ENCODE measurements at places on chromosomes 12 and 14. TPM values are rescaled to one million over a fixed set of nuclear protein-coding genes. Genes with fewer than 3 reads are reported as not detected.
A peak's percentile ranks its signal among the peaks of the same experiment; 100 is the strongest.

- no peak overlapping the region for H3K27ac ChIP-seq
- H3K4me3 ChIP-seq: no peak overlapping the region
- H3K4me1 ChIP-seq: no peaks in the 10 kb centered on the region
- no peaks in the 10 kb centered on the region for H3K27me3 ChIP-seq
- DNase-seq: no peak
- no peaks in the 10 kb centered on the region for H3K36me3 ChIP-seq
Observed at GRCh38 chr12:23611320-23611719, 338.1 kb downstream of the SOX5 start.

GRCh38 chr14:89164168-89165073 is 252.6 kb downstream of the FOXN3 start:
- no peaks in the 10 kb centered on the region for H3K27me3 ChIP-seq
- DNase-seq: no peak
- H3K27ac ChIP-seq: no peak overlapping the region
- no peaks in the 10 kb centered on the region for H3K36me3 ChIP-seq

GRCh38 chr12:44091948-44092606 is 256.2 kb downstream of the TMEM117 start:
- no peaks in the 10 kb centered on the region for H3K36me3 ChIP-seq
- no peaks in the 10 kb centered on the region for H3K27me3 ChIP-seq
- no peak for DNase-seq
- no peak overlapping the region for H3K27ac ChIP-seq

GRCh38 chr14:95141684-95142083 is 15.6 kb downstream of the DICER1 start:
- no peak for DNase-seq
- no peak overlapping the region for H3K4me3 ChIP-seq
- H3K27me3 ChIP-seq: no peaks in the 10 kb centered on the region
- peaks cover 11% of the 10 kb centered on the region for H3K4me1 ChIP-seq
- no peak overlapping the region for H3K27ac ChIP-seq

DNA sequence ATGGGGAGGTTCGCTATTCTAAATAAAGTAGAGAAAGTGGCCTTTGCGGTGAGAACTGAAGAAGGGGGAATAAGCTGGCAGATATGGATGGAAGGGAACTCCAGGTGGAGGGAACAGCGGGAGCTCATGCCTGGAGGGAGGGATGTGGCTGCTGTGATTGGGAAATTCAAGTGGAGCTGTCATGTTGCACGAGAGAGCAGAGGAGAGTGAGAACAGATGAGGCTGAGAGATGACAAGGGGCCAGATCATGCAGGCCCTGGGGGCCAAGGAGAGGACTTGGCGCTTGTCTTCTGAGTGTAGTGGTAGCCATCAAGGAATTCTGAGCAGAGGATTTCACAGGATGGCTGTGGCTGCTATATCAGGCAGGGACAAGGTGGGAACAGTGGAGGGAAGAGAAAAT is 35.0 kb downstream of the TGFB3 start:
- no peaks in the 10 kb centered on the region for H3K4me1 ChIP-seq
- H3K27ac ChIP-seq: no peak overlapping the region
- H3K36me3 ChIP-seq: no peaks in the 10 kb centered on the region
- H3K4me3 ChIP-seq: no peak overlapping the region
- no peak for DNase-seq

DNA sequence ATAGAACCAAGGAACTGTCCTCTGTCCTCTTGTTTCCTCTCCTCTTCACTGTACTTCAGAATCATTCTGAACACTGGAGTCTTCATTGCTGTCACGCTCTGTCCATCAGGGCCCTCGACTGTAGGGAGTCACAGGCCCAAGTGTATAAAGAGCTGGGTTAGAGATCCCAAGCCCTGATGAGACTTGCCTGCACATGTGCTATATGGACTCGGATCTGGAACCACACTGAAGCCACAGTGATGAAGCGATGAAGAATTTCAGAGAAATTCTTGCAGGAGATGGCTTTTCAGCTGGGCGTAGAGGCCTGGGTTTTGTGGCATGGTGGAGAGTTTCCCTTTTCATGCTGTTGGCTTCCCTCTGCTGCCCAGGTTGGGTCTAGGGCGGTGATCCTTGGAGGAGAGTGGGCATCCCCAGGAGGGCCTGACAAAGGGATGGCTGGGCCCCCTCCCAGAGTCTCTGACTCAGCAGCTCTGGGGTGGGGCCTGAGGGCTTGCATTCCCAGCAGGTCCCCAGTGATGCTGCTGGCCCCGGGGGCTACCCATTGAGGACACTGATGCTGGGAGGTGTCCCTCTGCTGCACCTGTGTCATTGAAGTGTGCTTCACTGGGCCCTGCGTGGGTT is 39.6 kb upstream of the YY1 start:
- H3K27ac ChIP-seq: no peak overlapping the region
- no peaks in the 10 kb centered on the region for H3K27me3 ChIP-seq
- no peak overlapping the region for H3K4me3 ChIP-seq
- DNase-seq: no peak
- no peaks in the 10 kb centered on the region for H3K36me3 ChIP-seq

DNA sequence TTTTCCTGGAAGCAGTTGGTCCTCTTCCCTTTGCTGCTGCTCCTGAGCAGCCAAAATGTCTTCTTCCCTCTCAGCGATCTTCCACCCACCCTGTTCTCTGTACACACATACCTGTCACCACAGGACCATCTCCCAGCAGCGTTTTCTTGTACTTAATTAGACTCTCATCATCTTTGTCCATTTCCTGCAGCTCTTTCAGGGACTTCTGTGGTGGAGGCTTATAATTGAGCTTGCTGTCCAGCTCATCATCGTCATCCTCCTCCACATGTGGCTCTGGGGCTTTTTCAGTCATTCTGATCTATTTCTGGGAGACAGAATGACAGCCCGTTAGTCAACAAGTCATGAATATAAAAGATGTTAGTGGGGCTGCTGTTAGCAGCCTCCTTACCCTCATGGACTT is 11.0 kb downstream of the ARHGDIB start:
- no peaks in the 10 kb centered on the region for H3K36me3 ChIP-seq
- H3K27ac ChIP-seq: no peak overlapping the region
- DNase-seq: no peak
- no peak overlapping the region for H3K4me3 ChIP-seq
- no peaks in the 10 kb centered on the region for H3K4me1 ChIP-seq

- no peak overlapping the region for H3K27ac ChIP-seq
- no peak for DNase-seq
- no peaks in the 10 kb centered on the region for H3K4me1 ChIP-seq
- H3K27me3 ChIP-seq: no peaks in the 10 kb centered on the region
Observed at GRCh38 chr14:98685725-98686124, 586.3 kb downstream of the BCL11B start.

DNA sequence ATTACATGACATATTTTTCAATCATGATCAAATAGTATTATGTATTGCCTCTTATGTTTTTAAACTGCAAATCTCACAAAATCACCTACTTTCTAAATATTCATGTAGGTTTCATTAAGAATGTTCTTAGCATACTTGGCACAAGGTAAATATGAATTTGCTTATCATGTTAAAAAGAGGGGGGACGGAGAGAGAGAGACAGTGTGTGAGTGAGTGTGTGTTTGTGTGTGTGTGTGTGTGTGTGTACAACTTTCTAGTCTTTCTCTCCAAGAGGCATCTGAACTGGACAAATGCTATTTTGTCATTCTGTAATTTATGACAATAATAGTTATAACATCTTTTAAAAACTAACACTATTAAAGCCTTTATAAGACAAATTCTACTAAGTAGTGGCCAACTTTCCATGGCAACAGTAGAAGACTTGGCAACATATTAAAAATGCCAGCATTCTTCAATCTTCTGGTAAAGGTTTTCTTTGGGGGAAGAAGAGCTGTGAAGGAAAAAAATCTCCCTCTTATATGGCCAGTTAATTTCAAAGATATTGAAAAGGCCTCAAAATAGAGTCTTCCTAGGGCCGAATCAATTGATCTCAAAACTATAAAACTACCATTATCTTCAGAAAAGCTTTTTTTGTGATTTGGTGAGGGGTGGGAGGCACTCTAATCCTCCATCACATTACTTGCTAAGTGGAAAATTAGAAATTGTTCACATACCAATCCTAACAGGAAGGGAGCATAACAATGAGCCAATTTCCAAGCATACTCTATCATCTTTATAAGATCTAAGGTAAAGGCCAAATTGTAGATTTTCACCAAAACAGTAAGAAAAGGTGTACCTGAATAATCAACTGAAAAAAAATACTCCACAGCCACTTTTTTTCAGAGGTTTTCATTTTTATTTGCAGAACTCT is 28.2 kb downstream of the CDK17 start:
- H3K27me3 ChIP-seq: no peaks in the 10 kb centered on the region
- H3K4me1 ChIP-seq: peaks cover 16% of the 10 kb centered on the region
- no peak for DNase-seq
- H3K4me3 ChIP-seq: no peak overlapping the region

DNA sequence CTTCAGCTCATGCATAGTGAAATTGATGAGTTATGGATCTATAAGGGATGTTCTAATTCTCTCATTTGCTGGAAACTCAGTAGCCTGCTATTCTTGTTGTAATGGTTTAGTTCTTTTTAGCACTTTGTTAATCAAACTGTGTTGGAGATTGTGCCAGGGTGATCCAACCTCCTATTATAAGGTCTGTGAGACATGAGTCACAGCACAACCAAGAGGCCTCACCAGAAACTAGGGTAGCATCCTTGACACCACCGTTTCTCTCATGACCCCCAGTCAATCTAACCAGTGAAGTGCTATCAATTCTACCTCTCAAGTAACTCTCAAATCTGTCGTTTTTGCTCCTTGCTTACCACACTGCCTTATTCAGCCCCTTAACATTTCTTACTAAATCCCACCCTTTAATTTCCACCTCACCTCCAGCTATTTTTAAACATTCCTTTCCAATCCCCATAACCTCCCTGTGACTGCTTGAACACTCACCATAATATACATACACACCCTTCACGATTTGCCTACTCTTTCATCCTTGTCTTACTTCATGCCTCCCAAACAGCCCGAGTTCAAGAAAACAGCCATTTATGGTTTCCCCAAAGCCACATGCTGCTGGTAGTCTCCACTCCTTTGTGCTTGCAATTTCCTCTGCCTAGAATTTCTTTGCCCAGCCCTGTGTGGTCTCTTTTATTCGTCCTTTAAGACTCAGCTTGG is 53.9 kb upstream of the NUDT4 start:
- no peaks in the 10 kb centered on the region for H3K27me3 ChIP-seq
- H3K27ac ChIP-seq: no peak overlapping the region
- no peaks in the 10 kb centered on the region for H3K4me1 ChIP-seq
- DNase-seq: no peak

DNA sequence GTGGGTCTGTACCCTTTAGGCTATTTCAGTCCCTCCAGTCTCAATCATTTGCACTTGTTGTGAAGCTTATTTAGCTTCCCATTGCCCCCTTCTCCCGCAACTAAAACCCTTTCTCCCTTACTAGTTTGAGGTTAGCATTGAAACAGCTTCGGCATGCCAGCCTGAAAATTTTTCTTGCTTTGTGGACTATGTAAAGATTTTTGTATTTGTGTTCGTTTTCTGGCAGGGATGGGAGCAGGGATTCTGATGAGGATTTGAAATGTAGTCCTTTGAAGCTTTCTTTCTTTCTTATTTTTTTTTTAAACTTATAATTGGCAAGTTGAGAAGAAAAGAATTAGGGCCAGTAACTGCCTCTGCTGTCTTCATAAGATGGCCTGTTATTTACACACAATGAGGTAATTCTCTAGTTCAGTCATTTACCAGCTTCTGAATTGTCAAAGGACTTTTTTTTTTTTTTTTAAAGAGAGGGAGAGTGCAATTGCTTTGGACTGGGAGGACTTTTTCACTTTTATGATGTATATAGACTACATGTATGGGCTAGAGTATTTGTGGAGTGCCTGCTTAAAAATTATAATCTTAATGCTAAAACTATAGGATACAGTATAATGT is 29.0 kb downstream of the PALS1 start:
- H3K4me1 ChIP-seq: peaks cover 45% of the 10 kb centered on the region
- peak overlapping the region; percentile 82 for H3K27ac ChIP-seq
- no peak for DNase-seq
- no peaks in the 10 kb centered on the region for H3K36me3 ChIP-seq

DNA sequence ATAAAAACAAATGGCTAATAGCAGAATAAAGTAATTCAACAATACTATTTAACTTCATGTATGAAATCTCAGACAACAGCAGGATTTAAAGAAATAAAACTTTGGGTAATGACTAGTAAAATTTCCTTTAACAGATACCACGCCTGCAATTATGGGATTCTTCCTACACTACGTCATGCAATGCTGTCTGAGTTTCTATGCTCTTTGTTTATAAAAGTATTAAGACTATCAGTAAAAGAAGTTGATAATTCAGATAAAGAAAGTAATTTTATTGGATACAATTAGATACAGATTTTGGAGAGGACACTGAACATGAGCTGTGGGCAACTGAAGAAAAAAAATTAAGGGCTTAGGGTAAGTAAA is 308.4 kb upstream of the LRFN5 start:
- H3K27ac ChIP-seq: no peak overlapping the region
- H3K4me1 ChIP-seq: no peaks in the 10 kb centered on the region
- H3K4me3 ChIP-seq: no peak overlapping the region
- no peaks in the 10 kb centered on the region for H3K27me3 ChIP-seq
- no peak for DNase-seq
- H3K36me3 ChIP-seq: no peaks in the 10 kb centered on the region

DNA sequence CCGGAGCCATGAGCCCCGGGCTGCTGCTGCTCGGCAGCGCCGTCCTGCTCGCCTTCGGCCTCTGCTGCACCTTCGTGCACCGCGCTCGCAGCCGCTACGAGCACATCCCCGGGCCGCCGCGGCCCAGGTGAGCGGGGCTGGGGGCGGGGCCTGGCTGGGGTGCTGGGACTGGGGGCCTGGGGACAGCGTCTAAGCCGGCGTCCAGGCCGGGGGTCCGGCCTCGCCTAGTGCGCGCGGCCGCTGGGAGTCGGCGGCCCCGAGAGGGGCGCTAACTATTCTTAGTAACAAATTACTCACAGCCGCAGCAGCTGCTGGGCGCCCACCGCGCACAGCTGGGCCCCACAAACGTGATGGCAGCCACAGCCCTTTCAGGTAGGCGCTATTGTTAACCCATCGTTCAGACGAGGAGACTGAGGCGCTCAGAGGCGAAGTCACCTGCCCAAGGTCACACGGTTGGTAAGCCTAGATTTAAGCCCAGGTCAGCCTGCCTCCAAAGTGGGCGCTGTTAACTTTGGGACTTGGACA is 374 bp downstream of the CYP46A1 start:
- H3K27me3 ChIP-seq: no peaks in the 10 kb centered on the region
- H3K4me1 ChIP-seq: no peaks in the 10 kb centered on the region
- no peaks in the 10 kb centered on the region for H3K36me3 ChIP-seq
- H3K27ac ChIP-seq: no peak overlapping the region
- H3K4me3 ChIP-seq: peak overlapping the region; percentile 43

GRCh38 chr14:21703357-21704326 is 30.0 kb upstream of the OR4E1 start:
- no peaks in the 10 kb centered on the region for H3K36me3 ChIP-seq
- no peaks in the 10 kb centered on the region for H3K27me3 ChIP-seq
- H3K4me1 ChIP-seq: no peaks in the 10 kb centered on the region
- H3K27ac ChIP-seq: no peak overlapping the region
- no peak overlapping the region for H3K4me3 ChIP-seq

GRCh38 chr14:53409969-53410368 is 256.8 kb upstream of the DDHD1 start:
- no peak overlapping the region for H3K4me3 ChIP-seq
- no peak overlapping the region for H3K27ac ChIP-seq
- no peaks in the 10 kb centered on the region for H3K27me3 ChIP-seq
- no peaks in the 10 kb centered on the region for H3K4me1 ChIP-seq
- DNase-seq: no peak

Gene SMIM41
- total RNA-seq: not detected

Gene MYO1H
- not detected for total RNA-seq

Measured in Panc1 (cell line).